ENCODE measurements at places on chromosomes 4 and X. TPM values are rescaled to one million over a fixed set of nuclear protein-coding genes. Genes with fewer than 3 reads are reported as not detected.

DNA sequence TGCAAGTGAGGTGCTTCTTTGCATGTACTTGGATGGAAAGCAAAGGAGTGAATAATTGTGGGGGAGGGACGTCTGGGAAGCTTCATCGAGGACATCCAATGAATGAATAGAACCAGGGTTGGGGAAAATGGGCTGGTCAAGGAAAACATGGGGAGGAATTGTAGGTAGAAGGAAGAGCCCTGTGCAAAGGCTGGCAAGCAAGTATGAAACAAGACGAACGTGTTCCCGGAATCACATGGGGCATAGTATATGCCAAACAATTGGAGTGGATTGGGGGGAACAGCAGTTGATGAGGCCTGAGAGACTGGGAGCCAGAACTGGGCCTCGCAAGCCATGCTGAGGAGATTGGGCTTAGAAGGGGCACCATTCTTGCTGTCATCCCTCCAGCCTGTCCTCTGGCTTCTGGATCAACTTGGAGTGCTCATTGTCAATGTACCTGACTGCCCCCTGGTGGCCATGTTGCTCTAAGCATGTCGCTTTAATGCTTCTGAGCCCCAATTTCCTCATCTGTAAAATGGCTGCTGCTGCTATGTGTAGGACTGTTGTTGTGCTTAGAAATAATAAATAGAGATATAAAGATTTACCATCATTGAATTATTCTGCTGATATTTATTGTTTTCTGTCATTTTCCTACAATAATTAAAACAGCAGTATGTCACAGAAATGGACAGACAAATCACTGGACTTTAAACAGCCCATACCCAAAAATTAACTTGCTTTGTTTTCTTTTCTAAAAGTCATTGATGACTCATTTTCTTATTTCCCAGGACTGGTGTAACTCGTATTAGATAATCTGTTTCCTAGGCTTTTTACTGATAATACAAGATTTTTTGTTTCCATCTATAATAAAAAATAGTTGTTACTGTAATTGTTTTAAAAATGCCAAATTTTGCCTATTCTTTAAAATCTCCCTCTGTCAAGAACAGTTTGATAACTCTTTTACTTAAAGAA is 66.4 kb downstream of the JADE3 start:
- DNase-seq, result peak; percentile 25

DNA sequence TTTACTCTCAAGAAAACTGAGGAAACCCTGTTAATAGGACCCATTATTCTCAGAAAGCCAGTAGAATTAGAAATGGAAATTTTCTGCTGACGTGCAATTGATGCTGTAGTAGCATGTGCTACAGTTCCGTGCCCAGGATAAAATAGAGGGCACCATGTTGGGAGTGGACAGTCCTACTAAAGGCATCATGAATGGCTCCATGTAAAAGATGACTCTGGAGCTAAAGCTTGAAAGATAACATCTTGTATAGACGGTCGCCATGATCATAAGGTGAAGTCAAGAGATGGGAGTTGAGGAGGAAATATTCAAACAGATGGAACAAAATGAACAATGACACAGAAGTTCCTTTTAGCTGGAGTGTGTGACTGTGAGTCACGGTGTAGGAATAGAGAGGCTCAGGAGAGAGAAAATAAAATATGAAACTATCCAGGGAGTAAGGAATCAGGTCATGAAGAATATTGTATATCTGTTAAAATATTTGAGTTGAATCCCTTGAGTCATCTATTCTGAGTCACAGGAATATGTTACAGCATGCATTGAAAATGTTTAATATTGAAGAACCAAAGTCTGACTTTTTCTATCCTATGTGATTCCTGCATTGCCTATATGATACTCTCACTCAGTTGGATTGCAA is 31.8 kb downstream of the ANXA10 start:
- no peak for DNase-seq

- DNase-seq, result no peak
These were observed 549.1 kb upstream of the EPHA5 start for GRCh38 chr4:66219401-66219800.

The FBXL5 gene
- 38.9 TPM for total RNA-seq

The SPATA4 gene
- not detected for total RNA-seq

Measured in G401 (cell line).